Stimulated activated CD4-positive, alpha-beta T cell treated with anti-CD3 and anti-CD28 coated beads, Interleukin-1b, Interleukin-23, amount 100 ng/mL, for 24 hours (primary cell): ENCODE measurements at places on chromosomes 3 and 15.

DNA sequence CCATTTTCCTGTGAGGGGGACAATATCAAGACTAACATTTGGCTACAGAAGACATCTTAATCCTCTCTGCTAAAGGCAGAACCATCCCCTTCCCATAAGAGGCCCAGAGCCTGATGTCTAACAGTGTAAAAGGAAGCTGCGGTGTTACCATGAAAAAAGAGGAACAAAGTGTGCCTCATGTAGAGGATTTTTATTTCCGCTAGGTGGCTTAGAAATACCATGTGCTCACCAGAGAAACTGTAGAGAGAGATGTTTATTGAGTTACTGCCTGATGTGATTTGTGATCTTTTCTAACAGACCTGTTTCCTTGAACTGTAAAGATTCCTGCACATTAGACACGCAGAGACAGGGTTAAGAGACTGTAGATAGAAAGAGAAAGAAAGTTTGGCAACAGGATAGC, 22.0 kb downstream of the OR5H15 start:
- no peak for DNase-seq

GRCh38 chr3:139793408-139793807, 115.6 kb upstream of the NMNAT3 start:
- DNase-seq: no peak

- no peak for DNase-seq
These were observed 72.7 kb downstream of the MB21D2 start for GRCh38 chr3:192844836-192845525.

GRCh38 chr3:121724130-121724529, 25.4 kb downstream of the GOLGB1 start:
- no peak for DNase-seq

- DNase-seq: no peak
These were observed 131.4 kb upstream of the UBE2E2 start for GRCh38 chr3:23071758-23072157.

GRCh38 chr3:12663401-12663935, 449 bp downstream of the RAF1 start:
- no peak for DNase-seq

GRCh38 chr15:68414591-68414990, 17.4 kb downstream of the ITGA11 start:
- DNase-seq: no peak

GRCh38 chr3:59300733-59301132, 250.9 kb upstream of the CFAP20DC start:
- DNase-seq: no peak

- DNase-seq: no peak
These were observed 44.2 kb downstream of the WNT5A start for GRCh38 chr3:55442861-55443260.

- no peak for DNase-seq
These were observed 129.1 kb downstream of the RAP2B start for GRCh38 chr3:153291059-153291685.

DNA sequence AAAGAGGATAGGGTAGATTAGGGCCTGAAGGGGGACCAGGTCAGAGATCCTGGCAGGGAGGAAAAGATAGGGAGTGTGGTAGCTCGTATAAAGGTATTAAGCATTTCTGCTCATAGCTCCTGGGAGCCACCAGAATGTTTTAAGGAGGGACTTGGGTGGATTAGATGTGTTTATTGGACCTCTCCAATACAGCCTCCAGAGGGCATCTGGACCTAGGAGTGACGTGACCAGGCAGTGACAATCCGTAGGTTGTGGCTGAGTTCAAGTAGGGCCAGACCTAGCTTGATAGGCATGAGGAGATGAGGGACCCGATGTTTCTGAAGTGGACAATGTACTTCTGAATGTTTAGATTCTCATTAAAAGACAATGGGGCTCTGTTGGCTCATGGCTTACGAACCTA, 435.2 kb downstream of the MCTP2 start:
- no peak for DNase-seq

DNA sequence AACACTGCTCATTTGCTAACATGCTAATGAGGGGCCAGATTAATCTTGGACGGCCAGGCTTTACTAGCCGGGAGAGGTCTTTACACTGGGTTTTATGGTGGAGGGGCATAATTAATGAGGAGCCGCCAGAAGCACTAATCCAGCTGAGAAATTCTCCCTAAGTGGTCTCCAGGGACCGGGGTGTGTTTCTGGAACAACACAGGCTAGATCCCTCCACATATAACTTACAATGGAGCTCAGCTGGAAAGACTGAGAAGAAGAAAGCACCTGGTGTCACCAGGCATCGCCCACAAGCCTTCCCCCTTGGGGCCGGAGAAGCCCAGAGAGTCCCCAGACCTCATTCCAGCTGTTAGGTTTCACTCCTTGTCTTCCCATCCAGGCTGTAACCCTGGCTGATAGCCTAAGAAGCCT, 127.5 kb downstream of the MEGF11 start:
- no peak for DNase-seq
